ENCODE measurements at places on chromosomes 3 and 15.

GRCh38 chr15:57953874-57954273 lies 111.6 kb downstream of the ALDH1A2 start:
- DNase-seq, result no peak

DNA sequence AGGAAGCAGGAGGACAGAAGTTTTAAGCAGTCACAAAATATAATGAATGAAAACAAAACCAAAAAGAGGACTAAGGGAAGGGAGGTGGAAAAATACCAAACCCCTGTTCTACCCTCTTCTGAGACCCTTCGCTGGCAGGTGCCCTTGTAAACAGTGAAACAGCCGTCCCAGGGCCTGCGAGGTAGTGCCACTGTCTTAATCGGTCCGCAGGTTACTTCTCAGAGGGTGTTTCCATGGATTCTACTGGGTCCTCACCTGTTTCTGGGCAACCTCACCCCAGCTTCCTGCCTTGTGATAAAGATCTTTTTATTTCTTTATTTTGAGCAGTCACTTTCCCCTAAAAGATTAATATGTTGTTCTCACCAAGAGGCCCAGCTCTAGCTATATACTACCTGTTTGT lies 65.3 kb downstream of the SLC30A4 start:
- DNase-seq, result no peak

- no peak for DNase-seq
These were observed 380.6 kb upstream of the C2CD4B start for GRCh38 chr15:62545467-62546227.

- DNase-seq, result no peak
These were observed 20.6 kb downstream of the EEFSEC start for GRCh38 chr3:128173849-128174248.

GRCh38 chr3:8183627-8184026 lies 318.0 kb upstream of the LMCD1 start:
- DNase-seq, result no peak

DNA sequence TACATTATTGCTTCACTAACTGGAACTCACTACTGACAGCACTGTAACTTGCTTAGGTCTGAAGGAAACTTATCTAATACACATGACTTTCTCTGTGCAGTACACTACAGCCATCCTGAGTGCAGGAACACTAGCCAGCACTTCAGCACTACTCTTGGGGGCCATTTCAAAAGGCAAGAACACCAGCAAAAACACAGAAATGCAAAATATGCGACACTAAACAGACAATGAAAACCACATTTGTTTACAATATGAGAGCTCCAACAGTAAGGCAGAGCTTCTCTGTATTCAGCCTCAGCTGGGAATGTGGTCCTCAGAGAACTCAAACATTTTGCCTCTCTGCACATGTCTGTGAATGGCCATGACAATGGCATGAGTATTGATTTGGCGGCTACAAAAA lies 109.6 kb downstream of the ARRDC4 start:
- DNase-seq, result no peak

GRCh38 chr3:8215821-8216220 lies 285.8 kb upstream of the LMCD1 start:
- no peak for DNase-seq

DNA sequence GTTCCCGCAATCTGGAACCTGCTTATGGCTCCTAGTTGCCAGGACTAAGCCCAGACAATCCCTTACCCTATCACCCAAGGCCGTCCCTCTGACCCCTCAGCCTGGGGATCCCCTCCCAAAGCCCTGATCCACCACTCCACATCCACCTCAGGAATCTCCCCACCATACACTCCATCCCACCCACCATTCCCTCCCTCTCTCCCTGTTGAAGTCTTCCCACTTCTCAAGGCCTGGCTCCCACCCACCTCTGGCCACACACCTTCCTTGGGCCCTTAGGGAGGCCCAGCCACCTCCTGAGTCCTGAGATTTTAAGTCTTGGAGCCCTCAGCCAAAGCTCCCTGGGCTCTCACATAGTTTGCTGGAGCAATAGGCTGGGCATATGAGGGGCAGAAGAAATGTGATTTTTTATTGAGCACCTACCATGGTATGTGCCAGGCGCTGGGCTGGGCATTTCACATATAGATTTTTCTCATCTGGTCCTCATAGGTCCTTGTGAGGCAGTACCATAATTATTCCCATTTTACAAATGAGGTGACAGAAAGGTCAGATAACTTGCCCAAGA lies 48.1 kb downstream of the HCN4 start:
- DNase-seq, result no peak

DNA sequence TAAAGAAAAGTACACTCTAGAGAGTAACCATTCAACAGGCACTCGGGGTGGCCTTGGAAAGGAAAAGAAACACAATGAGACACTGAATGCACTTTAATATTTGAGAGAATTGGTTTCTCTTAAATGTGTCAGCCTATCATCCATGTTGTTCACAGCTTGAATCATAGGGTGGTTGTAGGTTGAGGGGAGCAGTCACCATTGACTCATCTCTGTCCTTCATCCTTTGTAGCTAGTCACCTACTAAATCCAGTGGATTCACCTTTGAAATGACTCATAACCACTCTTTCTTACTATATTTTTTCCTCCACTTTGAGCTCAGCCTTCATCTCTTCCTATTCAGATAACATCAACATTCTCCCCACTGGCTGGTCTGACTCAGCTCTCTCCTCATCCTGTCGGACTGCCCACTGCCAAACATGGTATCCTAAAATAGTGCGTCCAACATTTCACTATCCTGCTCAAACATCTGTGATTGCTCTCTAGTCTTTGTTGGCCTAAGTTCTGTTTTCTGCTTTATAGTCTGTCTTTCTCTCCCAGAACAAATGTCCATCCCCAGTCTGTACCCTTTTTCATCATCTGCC lies 182.7 kb upstream of the GADL1 start:
- no peak for DNase-seq

- DNase-seq, result no peak
These were observed 764 bp downstream of the UACA start for GRCh38 chr15:70762469-70763119.

GRCh38 chr3:29937185-29937584 lies 656.3 kb downstream of the RBMS3 start:
- no peak for DNase-seq

- DNase-seq, result no peak
These were observed 46.5 kb upstream of the LIMD1 start for GRCh38 chr3:45547764-45548680.

DNA sequence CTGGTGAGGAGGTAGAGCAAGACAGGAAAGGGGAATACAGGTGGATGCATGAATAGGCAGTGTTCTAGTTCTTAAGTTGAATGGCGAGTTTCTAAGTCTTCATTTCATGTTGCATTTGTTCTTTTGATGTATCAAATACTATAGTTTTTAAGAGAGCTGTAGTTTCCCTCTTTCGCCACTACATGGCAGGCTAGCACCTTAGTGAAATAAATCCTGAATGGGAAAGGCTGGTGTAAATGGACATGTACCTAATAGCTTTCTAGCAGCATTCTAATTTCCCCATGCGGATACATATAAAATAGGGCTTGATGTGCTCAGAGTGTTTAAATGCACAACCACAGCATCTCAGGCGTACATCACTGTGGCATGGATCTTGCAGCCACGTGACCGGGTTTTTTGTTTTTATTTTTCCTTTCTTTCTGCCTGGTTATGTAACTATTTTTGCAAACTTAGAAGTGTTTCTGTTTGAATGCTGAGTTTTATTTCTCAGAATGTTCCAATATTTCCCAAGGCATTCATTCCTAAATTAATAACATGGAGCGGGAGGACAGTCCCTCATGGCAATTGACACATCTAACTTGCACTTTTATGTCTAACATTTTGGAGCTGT lies 23.5 kb upstream of the CLN6 start:
- peak; percentile 76 for DNase-seq

- no peak for DNase-seq
These were observed 93.0 kb downstream of the RPL22L1 start for GRCh38 chr3:170776887-170777563.

DNA sequence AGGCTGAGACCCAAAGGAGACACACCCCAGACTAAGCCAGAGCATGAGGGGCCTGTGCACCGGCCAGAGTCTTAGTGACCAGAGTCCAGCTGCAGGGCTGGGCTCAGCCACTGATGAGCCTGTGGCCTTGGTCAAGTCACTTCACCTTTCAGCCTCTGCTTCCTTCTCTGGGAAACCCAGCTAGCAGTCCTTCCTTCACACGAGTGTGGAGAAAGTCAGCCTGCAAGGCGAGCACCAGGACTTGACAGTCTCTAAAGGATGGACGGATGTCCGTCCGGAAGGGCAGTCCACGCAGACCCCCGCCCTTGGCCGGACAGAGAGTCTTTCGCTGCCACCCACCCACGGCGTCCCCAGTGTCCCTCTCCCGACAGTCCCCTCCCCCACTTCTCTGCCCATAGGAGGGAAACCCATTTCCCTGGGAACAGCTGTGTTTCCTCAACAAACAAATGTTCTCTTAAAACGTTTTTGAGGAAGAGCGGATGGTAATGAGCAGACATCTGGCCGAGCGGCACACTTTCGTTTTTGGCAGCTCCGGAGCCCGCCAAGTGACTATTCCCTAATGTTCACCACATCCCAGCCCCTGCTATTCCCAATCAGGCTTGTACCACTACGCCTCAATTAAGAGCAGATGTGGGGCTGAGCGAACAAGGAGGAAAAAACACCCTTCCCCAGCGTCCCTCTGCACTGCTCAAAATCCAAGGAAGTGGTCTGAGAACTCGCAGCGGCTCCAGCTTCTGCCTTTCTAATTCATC lies 129.1 kb upstream of the SMAD3 start:
- DNase-seq, result no peak

DNA sequence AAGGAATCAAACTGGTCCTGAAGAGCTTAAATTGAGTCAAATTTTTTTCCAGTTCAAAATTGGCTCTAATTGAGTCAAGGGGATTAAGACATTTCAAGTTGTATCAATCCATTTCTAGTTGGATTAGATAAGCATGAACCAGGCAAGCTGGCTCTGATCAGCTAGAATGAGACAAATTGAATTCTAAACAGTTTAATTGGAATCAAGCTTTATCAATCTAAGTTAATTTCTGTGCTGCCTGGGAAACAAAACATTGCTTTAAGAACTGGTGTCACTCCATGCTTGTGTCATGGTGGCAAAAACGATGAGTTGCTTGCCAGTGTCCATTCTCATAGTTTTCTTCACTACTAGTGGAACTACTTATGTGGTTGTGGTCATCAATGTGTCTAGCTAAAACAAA lies 116.8 kb downstream of the TGFBR2 start:
- DNase-seq, result no peak

DNA sequence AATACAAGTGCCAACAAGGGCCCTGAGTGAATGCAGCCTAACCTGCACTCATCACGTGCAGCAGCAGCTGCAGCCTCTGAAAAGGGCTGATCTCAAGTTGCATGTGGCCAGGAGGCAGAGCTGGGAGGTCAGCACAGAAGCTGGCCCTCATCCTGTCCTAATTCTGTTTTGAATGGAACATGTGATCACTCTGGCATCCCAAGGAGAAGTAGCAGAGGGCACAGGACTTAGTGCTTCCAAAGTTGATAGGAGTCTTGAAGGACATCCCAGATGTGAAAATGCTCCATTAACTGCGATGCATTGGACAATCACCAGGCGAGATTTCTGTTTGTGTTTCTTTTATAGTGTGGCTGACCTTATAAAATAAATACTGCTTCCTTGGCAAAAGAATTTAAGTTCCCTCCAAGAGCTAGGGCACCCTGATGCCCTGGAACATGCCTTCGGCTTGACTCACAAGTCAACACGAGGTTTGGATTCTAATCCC lies 31.6 kb upstream of the STAG1 start:
- no peak for DNase-seq
